ENCODE measurements at places on chromosomes 2 and 18. TPM values are rescaled to one million over a fixed set of nuclear protein-coding genes. Genes with fewer than 3 reads are reported as not detected.

GRCh38 chr2:67752969-67753368 lies 309.8 kb downstream of the C1D start:
- DNase-seq: no peak

DNA sequence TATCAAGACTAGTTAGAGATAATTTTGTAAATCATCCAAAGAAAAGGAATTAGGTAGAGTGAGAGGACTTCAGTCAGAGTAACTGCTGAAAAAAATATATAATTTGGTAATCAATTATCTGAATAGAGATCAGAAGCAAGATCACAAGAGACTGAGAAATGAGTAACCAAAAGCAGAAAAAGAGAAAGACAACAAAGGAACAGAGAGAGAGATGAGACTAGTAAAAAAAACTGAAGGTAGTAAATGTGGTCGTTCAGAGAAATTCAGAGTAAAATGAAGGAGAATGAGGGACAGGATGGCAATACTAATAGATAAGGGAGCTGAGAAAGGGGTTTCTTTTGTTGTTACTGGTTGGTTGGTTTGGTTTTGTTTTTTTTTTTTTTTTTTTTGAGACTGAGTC lies 16.5 kb downstream of the STRN start:
- no peak for DNase-seq

GRCh38 chr2:1143129-1143528 lies 192.5 kb downstream of the SNTG2 start:
- DNase-seq: no peak

DNA sequence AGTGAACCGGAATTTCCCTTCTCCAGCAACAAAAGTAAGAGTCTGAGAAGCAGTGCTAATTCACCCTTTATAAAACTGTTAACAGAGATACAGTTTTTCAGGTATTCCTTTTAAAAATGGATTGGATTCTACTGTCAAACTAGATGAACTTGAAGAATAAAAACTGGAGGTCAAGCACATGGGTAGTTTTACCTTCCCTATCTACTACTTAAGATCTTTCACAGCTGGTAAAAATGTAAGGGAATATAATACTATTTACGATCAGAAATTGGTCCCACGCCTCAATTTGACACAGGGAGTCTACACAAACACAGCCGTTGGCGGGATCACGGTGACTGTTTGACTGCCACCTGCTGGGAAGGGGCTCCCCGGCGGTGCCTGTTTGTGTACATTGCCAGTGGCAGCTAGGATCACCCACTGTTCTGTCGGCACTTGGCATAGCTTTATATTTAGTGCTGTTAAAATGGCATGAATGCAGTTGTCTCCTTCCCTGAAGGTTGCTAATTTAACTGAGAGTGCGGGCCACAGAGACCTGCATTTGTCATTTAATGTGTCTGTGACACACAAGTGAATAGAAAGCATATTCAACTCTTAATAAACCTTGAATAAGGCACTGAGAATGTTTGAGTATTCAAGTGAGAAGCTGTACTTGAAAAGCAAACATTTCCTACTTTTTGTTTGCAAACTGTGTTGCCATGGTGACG lies 59.5 kb downstream of the ABCG8 start:
- DNase-seq: no peak

DNA sequence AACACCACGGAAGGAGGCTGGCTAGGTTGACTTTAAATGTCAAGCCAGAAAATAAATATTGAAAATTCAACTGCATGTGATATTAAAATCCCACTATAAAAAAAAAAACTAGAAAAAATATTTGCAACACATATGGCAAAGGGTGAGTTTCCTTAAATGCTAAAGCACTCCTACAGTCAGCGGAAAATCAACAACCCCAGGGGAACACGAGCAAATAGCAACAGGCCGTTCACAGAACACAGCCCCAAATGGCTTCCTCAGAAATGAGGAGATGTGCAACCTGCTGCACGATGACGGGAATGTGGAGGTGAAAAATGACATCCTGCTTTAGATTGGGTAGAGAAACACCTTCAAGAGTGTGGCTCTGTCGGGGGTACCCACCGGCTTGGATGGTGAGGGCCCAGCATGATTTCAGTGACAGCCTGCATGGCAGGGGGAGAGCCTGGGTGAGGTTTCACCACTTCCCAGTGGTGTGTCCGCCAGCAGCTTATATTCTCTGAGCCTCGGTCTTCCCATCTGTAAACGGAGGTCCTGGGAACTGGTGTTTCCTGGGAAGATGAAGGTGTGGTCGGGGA lies 157.9 kb upstream of the GLI2 start:
- DNase-seq: no peak

DNA sequence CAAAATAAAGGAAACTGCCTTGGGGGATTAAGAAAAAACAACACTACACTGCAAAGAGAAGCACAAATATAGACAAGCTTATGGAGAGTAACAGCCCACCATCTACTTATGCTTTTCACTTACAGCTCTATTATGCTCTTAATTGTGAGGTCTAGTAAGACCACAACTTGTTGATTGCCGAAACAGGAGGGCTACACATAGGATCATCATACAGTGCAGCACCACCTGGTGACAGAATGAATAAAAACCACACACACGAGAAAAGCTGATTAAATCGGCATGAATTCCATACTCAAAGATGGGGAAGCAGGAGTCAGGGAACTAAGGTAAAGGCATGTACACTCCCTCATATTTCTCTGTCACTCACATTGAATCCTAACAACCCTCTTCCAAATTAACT lies 259.2 kb downstream of the IKZF2 start:
- no peak for DNase-seq

- DNase-seq: no peak
These were observed 255.8 kb upstream of the RGPD4 start for GRCh38 chr2:107570876-107571275.

CHRNA1 gene
- total RNA-seq: not detected

PHOSPHO2 gene
- 7.5 TPM for total RNA-seq

DTNB gene
- 12.3 TPM for total RNA-seq

ERMN gene
- total RNA-seq: not detected
